Iris pigment epithelial cell (primary cell): ENCODE measurements at places on chromosomes 1 and 21.
A peak's percentile ranks its signal among the peaks of the same experiment; 100 is the strongest.

DNA sequence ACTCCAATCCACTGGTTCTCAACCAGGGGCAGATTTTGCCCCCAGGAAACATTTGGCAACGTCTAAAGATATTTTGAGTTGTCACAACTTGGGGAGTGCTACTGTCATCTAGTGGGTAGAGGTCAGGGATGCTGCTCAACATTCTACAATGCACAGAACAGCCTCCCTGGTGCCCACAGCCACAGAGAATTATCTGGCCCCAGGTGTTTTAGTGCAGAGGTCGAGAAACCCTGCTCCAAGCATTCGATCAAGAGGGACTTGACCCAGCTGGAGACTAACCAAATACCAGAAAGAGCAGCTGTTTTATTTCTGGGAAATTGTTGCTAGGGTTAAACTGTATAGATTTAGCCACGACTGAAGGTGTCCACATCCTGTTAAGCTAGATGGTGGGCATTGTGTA, 19.2 kb downstream of the CD247 start:
- no peak for DNase-seq

- no peak for DNase-seq
Measured at GRCh38 chr1:42931911-42932422, 26.7 kb downstream of the SLC2A1 start.

GRCh38 chr1:115348636-115349035, 10.6 kb upstream of the NGF start:
- DNase-seq, result no peak

DNA sequence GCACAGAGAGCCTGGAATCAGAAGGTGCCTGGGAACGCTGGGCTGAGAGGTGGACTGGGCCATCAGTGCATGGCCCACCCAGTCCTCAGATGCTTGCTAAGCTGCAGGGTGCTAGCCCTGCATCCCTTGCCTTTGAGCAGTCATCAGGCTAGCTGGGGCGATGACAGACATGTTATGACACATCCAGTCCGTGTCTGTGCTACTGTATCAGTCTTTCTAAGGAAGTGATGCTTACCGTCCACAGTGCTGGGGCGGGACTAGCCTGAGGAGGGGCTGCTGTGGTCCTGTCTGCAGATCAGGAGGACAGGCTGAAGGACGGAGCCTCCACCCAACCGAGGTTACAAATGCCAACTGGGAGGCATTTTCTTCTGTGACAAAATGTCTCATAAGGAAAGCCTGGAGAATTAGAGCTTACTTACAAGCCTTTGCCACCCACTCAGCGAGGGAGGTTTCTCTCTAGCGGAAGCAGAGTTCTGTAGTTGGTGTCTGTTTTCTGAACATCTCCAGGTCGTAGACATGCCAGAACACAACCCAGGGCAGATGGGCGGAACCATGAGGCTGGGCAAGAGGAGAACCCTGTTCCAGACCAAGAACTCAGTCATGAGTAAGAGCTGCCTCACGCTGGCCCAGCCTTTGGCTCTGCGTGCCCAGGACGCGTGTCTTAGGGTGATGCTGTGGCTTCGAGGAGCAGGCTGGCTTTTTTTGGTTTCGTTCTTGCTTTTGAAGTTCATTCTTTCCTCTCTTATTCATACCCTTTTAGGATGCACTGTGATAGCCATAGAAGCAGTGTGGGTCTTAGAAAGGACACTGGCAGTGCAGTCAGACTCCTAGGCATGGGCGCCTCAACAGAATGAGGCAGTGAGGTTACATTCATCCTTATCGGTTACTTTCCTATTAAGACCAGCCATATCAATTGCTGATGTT, 14.3 kb downstream of the SLFNL1 start:
- DNase-seq, result no peak

DNA sequence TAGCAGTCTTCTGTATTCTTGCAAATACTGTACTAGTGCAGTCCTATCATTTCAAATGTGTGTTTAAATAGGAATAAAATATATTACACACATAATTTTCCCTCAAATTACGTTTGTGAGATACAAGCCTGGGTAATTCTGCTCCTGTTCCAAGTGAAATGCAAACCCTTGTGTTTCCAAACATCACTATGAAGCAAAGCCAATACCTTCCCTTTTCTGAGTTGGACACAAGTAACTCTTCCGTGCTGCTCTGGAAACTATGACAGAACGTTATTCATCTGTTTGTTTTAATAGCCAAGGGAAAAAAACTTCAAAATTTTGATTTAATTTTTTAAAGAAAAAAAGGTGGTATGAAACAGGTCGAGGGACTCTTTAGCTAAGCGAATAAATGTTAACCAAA, 73.7 kb upstream of the UBE2U start:
- DNase-seq, result peak; percentile 45
